NT2/D1 (cell line): ENCODE measurements at places on chromosomes 4 and X.

DNA sequence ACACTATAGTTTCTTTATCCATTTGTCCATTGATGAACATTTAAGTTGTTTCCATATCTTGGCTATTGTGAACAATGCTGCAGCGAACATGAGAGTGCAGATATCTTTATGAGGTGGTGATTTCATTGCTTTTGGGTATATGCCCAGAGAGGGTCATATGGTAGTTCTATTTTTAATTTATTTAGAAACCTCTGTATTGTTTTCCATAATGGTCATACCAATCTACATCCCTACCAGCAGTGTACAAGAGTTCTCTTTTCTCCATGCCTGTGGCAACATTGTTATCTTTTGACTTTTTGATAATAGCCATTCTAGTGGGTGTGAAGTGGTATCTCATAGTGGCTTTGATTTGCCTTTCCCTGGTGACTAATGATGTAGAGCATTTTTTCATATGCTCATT lies 48.8 kb downstream of the EDA start:
- DNase-seq: no peak

GRCh38 chr4:37873386-37873785 lies 17.5 kb upstream of the TBC1D1 start:
- DNase-seq: no peak

GRCh38 chr4:139833151-139833910 lies 167.7 kb downstream of the MGST2 start:
- no peak for DNase-seq

- no peak for DNase-seq
Measured at GRCh38 chr4:141614878-141615586, 21.4 kb upstream of the IL15 start.

DNA sequence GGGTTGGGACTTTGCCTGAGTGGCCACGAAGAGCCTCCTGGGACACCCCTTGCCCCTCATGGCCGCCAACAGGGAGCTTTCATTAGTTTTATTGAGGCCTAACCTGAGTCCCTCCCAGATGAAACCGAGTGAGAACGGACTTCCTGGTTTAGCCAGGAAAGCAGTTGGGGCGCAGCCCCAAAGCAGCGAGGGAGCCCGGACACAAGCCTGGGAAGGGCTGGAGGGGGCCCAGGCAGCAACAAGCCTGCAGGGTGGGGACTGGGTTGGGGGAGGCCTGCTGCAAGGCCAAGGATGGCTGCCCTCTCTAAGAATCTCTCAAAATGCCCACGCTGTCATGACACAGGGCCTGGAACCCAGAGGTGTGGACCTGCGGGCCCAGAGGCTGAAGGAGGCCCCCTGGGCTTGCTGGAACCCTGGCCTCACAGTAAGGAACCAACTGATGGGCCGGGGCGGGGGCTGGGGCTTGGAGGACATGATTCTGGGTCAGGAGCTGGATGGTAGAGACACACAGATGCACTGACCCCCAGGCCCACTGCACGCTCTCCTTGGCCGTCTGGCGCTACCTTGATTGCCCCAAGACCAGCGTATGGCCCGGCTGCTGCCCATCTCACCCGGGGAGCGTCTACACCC lies 5.8 kb downstream of the HMX1 start:
- no peak for DNase-seq

- no peak for DNase-seq
Measured at GRCh38 chr4:86688026-86688425, 93.9 kb downstream of the PTPN13 start.

- DNase-seq: no peak
Measured at GRCh38 chrX:111778591-111778990, 97.4 kb upstream of the TRPC5OS start.

- no peak for DNase-seq
Measured at GRCh38 chrX:10393899-10394298, 226.5 kb downstream of the MID1 start.

GRCh38 chrX:10007621-10008020 lies 40.5 kb downstream of the CLDN34 start:
- no peak for DNase-seq

DNA sequence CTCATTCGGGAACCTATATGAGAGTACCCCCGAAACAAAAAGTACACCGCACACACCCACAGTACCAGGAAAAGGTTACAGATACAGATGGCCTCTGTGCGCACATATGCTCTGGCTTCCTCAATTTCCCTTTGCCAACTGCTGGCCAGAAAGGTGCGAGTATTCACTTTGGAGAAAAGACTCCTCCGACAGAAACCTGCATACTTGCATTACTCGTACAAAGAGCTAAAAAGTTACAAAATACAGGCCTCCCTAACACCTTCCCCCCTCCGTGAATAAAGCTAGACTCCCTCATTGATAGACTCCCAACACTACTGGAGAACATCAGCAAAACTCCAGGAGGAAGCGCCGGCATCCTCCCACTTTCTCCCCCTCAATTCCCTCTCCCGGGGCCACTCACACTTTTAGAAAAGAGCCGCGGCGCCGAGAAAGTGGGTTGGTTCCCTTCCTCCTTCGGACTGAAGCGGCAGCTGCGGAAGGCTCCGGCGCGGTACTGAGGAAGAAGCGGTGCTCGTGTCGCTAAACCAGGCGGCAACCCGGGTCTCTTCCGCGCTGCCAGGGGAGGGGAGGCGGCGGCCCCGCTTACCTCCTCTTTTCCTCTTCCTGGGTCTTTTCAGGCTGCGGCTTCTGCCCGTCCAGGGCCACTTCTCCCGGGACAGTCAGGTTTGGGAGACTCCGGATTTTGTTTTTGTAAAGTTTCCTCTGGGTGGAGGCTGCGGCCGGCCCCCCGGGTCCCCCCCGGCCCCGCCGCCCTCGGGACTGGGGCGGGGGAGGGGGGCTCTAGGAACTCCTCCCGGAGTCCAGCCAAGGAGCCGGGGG lies 1.1 kb downstream of the FBXW7 start:
- DNase-seq: no peak

DNA sequence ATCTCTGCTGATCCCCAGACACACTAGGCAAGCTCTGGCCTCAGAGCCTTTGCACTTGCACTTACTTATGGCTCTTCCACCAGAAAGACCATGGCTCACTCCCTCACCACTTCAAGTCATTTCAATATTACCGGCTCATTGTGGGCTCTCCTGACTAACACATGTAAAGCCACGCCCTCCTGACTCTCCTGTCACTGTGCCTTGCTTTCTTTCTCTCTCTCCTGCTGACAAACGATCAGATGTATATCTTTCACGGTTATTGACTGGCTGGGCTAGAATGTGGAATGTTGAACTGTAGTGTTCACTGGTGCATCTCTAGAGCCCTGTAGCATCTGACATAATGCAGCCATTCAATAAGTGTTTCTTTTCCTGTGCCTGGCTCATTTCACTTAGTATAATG lies 425.1 kb downstream of the RAB28 start:
- no peak for DNase-seq

DNA sequence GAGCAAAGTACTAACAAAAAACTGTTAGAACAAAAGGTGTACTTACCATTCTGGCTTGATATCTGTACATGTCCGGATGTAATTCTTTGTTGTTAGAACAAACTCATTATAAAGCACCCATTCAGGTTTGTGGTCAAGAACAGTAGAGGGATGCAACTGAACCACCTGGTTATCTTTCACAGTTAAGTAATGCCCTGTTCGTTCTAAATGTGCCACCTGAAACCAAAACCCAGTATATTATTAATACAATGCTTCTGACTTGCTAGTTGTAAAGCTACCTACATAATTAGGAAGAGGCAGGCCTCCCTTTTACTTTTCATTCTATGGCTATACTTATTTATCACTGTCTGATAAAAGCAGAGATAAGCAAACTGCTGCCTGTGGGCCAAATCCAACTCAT lies 54.8 kb downstream of the DHX15 start:
- DNase-seq: no peak

GRCh38 chr4:147498031-147498660 lies 17.2 kb downstream of the EDNRA start:
- no peak for DNase-seq
